ENCODE measurements at places on chromosomes 1 and 21. TPM values are rescaled to one million over a fixed set of nuclear protein-coding genes. Genes with fewer than 3 reads are reported as not detected.

FLG2 gene
- total RNA-seq: not detected

DNA sequence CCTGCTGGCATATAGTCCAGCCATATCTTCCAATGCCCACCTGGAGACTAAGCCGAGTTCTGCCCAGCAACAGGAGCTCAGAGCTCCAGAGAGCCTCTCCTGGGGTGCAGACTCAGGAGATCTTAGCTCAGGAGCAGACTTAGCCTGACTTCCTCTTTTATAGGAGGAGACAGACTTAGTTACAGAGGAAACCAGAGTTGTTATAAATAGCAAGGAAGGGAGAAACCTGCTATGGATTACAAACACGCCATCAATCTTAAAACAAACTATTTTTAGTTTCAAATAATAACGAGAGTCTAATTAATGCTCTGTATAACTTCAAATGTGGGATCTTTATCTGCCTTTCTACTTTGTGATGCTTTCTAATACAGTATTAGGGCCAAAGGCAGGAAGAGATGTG is 3.3 kb upstream of the KIF21B start:
- no peak for DNase-seq

- DNase-seq: no peak
These were observed 96.2 kb upstream of the IRF2BP2 start for GRCh38 chr1:234706199-234706598.

GRCh38 chr1:37734629-37735591 is 30.0 kb downstream of the EPHA10 start:
- peak; percentile 54 for DNase-seq

DNA sequence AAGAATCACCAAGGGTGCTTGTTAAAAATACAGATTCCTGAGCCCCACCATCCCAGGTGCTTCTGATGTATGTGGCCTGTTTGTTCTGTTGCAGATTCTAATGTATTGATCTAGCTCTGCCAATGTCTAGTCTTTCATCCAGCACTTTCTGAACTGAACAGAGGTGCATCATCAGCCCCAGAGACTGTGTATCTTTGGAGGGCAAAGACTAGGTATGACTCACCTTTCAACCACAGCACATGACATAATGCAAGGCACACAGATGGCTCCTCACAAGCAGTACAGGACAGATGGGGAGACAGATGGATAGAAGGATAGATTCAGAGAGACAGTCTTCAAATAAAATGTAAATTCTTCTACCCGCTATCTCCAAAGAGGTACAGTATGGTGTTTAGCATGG is 32.3 kb downstream of the CD58 start:
- no peak for DNase-seq

CAP1 gene
- 489 TPM for total RNA-seq

DNA sequence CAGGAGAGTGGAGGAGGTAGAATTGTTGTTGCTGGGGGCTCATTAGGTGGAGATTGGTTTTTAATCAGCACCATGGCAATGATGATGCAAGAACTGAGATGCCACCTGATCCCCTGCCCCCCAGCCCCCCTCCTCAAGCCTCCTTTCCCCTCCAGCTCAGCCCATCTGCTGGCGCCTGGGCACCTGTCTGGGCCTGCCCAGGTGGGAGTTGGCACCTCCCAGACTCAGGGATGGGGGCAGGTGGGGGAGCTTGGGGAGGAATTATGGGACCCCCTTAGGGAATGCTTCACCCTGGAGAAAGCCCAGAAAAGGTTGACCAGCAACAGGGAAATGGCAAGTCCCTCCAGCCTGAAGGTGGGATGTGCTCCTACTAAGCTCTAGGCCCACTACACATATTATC is 1.5 kb upstream of the NHLH1 start:
- no peak for DNase-seq

TRABD2B gene
- 16.4 TPM for total RNA-seq

SELL gene
- 11.6 TPM for total RNA-seq

DNA sequence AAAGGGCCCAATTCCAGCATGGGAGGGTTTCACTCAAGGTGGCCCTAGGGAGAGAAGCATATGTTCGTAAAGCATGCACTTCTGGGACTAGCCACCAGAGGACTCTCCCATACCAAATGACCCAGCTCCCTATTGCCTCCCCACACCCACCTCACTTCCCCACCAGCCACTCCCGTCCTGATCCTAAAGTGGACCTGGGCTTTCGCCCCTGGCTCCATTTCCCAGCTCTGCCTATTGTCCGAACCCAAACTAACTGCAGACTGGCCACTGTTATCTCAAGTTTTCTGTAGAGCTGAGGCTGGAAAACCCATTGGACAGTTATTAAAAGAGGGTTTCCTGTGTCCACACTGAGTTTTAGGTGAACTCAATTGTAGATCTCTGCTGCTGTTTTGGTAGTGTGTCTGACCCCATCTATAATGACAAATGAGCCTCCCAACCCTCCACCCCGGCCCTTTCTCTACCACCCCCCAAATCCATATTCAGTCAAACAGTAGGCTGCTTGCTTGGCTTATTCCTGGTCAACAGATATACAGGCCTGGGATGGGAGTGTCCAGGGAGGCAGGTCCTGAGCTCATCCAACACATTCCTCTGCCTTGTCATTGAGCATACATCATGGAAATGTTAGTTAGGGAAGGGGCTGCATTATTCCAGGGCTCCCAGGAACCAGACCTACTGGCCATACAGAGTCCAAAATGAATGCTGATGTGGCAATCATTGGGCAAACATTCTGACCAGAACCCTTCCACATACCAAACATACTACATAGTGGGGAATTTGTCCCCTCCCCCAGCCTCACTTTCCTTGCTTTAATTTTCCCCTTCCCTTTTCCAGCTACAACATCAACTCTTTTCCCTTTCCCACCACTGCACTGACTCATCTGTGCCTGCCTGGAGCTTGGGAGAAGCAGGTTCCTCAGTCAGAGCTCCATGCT is 59.2 kb downstream of the ABCA4 start:
- DNase-seq: no peak

CSF3R gene
- total RNA-seq: 33.4 TPM

- no peak for DNase-seq
These were observed 7.9 kb upstream of the ZRANB2 start for GRCh38 chr1:71088645-71089287.

KMO gene
- total RNA-seq: 1.1 TPM

GJB3 gene
- total RNA-seq: not detected

- no peak for DNase-seq
These were observed 72.8 kb downstream of the NRIP1 start for GRCh38 chr21:14991957-14992356.

S100A7 gene
- total RNA-seq: not detected

MAP1LC3C gene
- 1.3 TPM for total RNA-seq

ABCB10 gene
- total RNA-seq: 14.1 TPM

DNA sequence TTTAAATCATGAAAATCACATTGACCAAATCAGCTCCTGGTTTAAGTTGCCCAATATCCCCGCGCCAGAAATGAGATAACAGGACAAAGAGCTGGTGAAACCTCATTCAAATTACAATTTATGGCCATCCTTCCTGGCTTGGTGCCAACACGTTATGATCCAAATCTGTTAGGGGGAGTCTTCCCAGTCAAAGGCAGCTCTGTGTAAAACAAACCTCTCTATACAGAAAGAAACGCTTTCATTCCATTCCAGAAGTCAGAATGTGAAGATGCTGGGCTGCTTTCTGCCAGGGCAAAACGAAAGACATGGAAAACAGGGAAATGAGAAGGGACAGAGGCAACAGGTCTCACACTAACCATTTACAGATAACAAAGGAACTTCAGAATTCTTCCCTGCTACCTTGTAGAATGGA is 53.5 kb upstream of the TIAM1 start:
- DNase-seq: no peak

GRCh38 chr1:97693601-97694000 is 227.2 kb downstream of the DPYD start:
- no peak for DNase-seq

LCE1C gene
- total RNA-seq: not detected

DNA sequence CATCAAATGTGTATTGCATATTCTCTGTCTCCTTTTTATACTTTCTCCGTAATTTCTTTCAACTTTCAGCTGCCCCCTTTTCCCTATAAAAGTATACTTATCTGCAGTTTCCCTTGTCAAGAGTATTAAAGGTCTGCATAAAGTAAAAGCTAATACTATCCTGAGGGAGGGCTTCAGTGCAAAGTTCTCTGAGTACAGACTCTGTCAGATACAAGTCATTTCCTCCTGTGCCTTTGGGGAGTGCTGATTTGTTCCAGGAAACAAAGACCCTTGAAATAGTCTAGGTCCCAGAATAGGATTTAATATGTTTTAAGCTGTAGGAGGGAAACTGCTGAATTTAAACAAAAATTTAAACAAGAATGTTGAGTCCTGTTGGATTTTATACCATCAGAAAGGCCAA is 11.7 kb downstream of the GPR161 start:
- DNase-seq: no peak

GRCh38 chr1:64124704-64125440 is 78.6 kb upstream of the UBE2U start:
- no peak for DNase-seq

GRCh38 chr1:39328095-39328494 is 123.6 kb downstream of the MACF1 start:
- no peak for DNase-seq

DNA sequence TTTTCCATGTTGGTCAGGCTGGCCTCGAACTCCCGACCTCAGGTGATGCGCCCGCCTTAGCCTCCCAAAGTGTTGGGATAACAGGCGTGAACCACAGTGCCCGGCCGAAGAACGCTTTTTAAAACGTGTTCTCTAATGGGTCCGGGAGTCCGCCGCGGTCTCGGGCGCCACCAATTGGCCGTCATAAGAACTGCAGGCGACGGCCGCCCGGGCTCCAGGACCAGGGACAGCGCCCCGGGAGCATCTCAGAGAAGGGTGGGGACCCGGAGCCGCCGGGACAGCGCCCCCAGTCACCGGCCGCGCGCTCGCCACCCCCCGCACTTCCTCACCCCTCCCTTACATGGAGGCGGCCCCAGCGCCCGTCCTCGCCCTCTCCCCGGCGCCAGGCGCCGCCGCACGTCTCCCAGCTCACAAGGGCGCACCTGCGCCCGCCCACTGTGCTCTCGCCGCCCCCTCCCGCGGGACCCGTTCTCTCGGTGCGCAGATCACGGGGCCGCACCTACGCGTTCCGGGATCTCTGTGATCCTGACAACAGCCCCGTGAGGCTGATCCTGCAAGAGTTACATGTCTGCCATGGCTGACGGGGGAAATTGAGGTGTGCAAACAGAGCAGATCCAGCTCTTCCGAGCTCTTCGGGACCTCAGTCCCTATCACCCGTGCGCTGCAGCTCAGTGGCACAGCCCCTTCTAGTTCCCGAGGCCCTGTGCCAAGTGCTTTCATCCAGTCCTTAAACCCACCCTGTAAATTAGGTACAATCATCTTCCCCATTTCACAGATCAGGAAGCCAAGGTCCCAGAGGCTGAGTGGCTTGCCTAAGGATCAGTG is 9.8 kb downstream of the RAP1GAP start:
- DNase-seq: peak; percentile 94

DNA sequence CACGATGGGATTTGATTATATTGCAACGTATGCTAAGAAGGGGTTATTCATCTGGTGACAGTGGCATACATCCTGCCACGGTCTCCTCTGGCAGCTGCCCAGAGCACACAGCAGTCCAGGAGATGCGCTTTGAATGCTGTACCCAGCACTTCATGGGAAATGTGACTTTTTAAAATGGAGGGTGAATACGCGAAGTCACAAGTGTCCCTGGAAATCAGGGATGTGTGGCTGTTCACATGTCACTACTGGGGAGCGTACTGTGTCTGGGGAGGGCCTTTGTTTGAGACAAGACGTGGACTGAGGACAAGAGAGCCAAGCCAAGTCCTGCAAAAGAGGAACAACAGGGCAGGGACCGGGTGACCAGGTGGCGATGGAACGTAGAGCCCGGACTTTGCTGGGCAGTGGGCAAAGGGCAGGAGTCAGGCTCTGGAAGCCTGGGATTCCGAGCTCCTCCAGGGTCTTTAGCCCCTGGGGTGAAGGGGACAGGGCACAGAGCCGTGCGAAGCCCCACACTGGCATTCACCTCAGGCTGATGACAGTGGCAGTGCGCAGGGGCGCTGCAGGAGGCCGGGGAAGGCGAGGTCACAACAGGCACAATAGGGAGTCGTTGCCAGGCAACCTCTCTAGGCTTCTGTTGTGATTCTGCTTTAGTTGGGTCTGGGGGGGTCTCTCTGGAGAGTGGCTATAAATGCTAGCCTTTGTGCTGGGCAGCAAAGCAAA is 11.4 kb upstream of the ZBTB21 start:
- no peak for DNase-seq

- DNase-seq: no peak
These were observed 280.5 kb downstream of the PLPP3 start for GRCh38 chr1:56298866-56299265.

DNA sequence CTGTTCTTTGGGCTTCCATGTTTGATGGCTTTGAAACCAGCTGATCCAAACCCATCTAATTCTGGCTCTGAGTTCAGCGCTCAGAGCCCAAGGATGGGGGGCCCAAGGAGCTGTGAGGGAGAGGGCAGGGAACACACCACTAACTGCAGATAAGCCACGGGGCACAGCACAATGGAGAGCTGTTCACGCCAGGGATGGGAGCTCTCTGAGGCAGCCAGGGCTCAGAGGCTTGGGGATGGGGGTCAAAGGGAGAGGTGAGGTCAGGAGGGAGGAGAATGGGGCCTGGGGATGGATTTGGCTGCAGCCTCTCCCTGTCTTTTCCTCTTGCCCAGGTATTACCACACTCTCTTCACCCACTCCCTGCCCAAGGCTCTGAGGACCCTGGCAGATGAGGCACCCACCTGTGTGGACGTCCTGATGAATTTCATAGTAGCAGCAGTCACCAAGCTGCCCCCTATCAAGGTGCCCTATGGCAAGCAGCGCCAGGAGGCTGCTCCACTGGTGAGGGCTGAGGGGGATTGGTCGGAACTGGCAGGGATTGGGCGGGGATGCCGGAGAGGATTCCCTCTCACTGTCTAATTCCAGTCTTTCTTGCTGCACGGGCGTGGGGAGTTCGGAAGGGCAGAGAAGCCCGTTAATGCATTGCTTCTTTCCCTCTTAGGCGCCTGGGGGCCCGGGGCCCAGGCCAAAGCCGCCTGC is 11.3 kb downstream of the SLC30A2 start:
- no peak for DNase-seq

- no peak for DNase-seq
These were observed 486 bp downstream of the HSPA13 start for GRCh38 chr21:14382486-14382834.

DNA sequence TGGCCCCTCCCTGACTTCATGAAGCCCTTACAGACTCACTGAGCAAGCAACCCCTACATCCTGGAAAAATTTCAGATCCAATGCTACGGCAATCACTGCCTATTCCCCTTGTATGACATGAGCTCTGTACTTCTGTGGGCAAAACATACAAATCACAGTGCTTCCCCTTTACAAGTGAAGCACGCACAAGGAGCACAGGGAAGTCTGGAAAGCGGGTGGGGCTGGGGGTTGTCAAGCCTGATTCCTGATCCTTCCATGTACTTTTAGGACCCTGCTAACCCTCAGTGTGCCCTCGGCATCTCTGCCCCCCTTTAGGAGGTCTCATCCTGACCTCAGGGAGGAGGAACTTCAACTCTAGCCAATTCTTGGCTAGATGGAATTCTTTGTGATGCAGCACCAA is 405.7 kb upstream of the POU3F1 start:
- DNase-seq: no peak

DNA sequence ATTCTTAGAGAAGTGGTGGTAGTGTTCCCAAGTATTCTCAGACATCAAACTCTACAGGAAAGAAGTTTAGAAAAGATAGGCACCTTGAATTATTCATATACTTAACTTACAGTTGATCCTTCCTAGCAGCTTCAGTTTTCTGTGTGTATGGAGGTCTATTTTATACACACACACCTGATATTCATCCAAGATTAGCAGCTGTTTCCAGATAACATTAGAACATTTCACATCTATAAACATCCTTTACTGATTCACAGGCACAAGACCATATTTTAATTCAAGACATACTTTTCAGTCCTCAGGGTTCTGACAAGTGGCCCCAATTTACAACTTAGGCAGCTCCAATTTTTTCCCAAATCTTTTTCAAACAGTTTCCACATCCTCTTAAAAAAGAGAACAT is 287.8 kb upstream of the USP25 start:
- no peak for DNase-seq

SLC1A7 gene
- 2.5 TPM for total RNA-seq
